Neural crest cell (in vitro differentiated cells): ENCODE measurements at places on chromosomes 1 and 21.

- peak; percentile 56 for DNase-seq
Measured at GRCh38 chr1:206912445-206913095, 9.2 kb downstream of the FCMR start.

- DNase-seq: no peak
Measured at GRCh38 chr1:185444676-185445075, 127.6 kb upstream of the IVNS1ABP start.

- DNase-seq: no peak
Measured at GRCh38 chr1:150981177-150981804, 801 bp upstream of the ANXA9 start.

GRCh38 chr1:18093193-18093592 is 14.4 kb upstream of the IGSF21 start:
- DNase-seq: no peak

DNA sequence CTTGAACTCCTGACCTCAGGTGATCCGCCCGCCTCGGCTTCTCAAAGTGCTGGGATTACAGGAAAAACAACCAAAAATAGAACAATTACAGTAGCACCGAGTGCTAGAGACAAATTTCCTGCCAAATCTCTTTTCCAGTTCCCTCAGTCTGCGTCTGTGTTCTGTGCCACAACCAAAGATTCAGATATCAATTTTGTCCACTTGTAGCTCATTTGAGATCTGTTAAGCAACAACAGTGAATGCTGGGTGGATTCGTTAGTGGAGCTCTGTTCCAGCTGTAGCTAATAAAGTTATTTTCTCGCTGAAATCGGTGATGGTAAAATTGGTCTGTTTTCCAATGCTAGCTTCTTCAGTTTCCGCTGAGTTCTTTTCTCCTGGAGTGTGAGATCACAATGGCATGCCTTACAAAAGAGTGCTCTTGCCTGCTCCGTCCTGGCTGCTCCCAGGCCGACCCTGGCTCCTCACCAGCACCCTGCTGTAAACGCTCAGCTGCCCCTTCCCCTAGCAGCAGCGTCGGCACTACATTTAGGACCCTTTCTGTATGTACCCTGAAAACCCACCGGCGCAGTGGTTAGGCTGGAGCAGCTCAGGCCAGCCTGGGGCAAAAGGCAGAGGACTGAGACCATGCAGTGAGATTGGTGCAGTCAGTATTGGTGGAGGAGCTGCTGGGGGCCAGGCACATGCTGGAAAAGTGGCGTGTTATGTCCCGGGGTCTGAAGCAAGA is 395.4 kb downstream of the KIF26B start:
- DNase-seq: peak; percentile 1

GRCh38 chr1:246170574-246171261 is 336.4 kb downstream of the SMYD3 start:
- no peak for DNase-seq

DNA sequence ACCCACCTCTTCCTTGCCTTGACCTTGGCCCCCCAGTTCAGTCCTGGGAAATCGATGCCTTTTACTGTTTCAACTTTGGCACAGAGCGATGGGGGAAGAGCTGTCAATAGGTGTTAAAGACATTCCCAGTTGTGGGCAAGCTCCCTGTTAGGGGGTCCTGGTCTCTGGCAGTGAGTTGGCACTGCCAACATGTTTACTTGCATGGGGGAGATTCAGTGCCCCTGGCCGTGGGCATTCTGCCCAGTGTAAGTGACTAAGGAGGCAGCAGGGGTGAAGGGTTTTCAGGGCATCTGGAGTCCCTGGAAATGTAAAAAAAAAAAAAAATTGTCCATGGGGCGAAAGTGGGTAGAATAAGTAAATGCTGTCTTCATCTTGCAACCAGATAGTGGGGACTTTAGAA is 407.0 kb downstream of the PTPRU start:
- no peak for DNase-seq

GRCh38 chr1:29772584-29773100 is 536.3 kb downstream of the PTPRU start:
- no peak for DNase-seq

DNA sequence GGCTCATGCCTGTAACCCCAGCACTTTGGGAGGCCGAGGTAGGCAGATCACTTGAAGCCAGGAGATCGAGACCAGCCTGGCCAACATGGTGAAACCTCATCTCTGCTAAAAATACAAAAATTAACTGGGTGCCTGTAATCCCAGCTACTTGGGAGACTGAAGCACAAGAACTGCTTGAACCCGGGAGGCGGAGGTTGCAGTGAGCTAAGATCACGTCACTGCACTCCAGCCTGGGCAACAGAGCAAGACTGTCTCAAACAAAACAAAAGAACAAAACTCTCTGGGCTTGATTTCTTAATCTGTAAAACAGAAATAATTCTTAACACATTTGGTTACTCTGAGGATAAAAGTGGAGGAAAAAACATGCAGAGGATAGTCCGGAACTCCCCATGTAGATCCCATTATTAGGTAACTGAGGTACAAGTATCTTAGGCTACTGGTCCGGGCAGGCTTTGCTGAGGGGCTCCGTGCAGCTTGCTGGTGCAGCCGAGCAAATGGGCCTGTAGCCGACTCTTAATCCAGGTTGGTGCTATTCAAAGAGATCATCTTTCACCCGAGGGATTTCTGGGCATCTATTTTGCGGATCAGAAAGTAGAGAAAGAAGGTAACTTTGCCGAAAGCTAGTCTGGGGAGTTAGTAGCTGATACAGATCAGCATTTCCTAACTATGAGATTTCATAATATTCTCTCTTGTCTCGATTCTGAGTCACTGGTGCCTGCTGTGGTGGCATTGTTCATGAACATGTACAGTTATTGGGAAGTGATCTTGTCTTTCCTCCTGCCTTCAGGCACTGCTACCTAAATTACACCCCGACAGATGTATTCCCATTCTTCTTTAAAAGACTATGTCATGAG is 56.8 kb downstream of the NFIA start:
- no peak for DNase-seq

GRCh38 chr1:201594575-201595245 is 55.8 kb downstream of the NAV1 start:
- DNase-seq: peak; percentile 60

- DNase-seq: no peak
Measured at GRCh38 chr1:36122062-36123030, 2.7 kb downstream of the COL8A2 start.

DNA sequence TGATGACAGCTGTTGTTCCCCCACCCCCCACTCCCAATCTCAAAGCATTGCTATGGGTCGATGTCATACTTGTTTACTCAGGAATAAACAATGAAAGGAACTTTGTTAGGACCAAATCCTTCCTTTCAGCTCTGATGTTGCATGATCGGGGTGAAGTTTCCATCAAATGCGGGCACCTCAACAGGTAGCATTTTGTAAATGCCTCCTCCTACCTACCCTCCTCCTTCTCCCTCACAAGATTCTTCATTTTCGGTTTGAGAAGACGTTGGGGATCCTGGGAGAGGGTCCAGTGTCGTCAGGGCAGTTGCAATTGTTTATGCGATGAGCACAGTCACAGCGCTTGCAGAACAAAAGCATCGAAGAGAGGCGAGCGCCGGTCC is 758 bp upstream of the HUNK start:
- no peak for DNase-seq

DNA sequence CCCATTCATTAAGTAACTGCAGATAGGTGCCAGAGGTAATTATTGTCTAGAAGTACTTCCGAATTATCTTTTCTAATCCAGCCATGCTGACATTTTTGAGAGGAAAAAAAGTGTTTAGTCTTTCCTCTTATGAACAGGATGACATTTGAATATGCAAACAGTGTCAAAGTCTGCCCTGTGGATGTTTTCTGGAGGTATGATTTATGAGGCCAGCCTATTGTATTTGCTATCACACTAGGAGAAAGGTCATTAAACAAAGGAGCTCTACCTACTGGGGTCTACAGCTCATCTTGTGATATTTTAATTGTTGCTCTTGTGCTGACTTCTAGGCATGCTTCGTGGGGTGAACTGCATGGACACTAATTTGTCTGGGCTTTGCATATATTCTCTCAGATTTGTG is 559.7 kb upstream of the CAMK1G start:
- no peak for DNase-seq

- DNase-seq: no peak
Measured at GRCh38 chr1:1605034-1605591, 5.2 kb upstream of the FNDC10 start.

- no peak for DNase-seq
Measured at GRCh38 chr1:31978843-31979400, 34.7 kb upstream of the KHDRBS1 start.

DNA sequence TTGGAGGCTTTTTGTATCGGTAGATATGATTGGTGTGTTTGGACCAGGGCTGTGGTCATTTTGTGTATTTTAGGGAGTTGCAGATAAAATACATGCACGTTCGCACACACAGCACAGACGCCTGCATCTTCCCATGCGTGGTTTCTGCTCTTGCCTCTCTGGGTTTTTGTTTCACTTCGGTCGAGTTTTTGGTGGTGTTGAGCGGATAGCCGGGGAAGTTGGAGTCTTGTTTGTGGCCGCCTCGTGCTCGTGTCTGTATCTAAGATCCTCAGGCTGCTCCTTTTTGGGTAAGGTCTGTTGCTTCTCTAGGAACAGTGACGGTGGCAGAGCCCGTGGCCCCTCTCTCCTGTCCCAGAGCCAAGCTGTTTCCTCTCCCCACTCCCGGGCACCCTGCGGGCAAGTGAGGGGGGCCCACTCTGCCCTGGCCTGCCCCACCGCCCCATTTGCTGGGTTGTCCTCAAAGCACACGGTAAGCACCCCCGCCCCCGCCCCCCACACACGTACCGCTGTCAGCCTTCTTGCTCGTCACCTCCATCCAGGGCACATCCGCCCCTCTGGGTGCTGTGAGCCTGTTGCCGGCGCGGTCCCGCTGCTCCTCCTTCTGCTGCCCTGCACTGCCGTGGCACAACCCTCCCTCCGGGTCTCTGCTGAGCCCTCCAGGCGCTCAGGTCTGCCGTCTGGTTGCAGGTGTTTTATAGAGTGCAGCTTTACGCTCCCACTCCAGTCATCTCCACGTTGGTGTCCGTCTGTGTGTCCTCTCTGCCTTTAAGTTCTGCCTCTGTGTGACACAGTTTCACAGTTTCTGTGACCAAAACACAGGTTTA is 51.9 kb downstream of the AGPAT3 start:
- no peak for DNase-seq

DNA sequence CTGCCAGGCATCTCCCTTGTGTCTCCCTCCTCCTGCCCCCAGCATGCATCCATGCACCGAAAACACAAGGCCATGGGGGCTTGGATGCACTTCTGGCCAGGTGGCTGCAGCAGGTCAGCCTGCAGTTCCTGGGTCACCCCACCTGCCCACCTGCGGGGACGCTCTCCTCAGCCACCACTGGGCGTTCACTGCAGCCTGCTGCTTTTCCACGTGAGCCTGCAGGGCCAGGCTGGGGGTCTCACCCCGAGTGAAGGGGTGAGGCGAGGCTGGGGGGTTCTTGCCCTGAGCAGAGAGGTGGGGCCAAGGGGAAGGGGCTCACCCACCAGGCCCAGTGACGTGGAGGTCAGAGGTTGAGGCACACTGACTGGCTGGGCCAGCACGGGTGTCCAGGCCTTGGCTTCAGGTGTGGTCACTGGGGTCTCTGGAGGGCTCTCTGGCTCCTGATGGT is 64.6 kb downstream of the WNT9A start:
- no peak for DNase-seq

- DNase-seq: no peak
Measured at GRCh38 chr1:43284546-43285110, 753 bp downstream of the C1orf210 start.

GRCh38 chr1:62110198-62110817 is 84.3 kb upstream of the L1TD1 start:
- no peak for DNase-seq

GRCh38 chr1:1087351-1088028 is 13.4 kb upstream of the RNF223 start:
- no peak for DNase-seq

DNA sequence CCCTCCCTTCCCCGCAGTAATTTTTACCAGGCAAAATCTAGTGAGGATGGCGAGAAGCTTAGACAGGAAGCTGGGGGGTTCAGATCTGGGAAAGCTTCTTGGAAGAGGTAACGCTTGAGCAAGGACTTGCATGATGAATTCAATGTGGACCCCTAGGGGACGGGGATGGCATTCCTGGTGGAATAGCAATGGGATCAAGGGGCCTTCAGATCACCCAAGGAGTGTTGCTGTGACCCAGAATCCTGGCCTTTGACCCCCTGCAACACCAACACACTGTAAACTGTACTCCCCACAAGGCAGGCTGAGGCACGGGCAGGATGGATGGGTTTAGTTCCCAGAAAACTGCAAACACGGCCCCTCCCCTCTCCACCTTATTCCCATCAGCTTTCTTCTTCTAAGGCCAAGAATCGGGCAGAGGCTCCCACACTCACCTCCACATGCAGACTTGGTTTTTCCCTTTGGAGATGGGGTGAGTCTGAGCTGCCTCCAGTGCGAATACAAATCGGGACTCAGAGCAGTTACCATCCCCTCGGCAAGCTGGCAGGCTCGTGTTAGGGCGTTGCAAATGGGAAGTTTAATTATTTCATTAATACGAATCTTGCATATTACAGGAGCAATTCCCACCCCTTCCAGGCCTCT is 20.1 kb downstream of the DISP3 start:
- DNase-seq: no peak
